SIG-M5 (cell line): ENCODE measurements at places on chromosomes 7 and 10.

DNA sequence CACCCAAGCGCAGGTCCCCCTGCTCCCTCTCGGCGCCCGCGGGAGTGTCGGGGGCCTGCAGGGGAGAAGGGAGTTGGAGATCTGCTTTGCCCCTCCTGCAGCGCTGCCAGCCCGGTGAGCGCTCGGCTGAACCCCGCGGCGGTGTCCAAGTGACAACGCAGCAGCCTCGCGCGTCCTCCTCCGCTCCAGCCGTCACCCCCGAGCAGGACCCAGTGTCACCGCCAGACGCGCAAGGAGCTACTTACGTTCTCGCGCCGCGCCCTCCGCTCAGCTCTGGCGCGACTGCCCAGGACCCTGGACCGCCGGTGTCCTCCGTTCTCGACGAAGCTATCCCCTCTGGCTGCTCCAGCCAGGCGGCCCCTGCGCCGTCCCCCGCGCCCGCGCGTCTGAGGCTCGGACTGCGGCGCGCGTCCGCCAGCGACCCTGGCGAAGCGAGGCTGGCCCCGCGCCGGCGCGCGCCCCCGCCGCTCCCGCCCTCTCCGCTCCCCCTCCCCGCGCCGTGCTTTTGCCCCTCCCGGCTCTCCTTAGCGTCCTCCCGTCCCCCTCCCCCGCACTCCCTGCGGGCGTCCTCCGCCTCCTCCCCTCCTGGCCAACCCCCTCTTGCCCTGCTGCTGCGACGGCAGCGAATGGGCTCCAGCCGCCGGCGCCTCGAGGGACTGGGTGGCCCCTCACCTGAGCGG, at the start of gene NRCAM:
TSS of gene NRCAM (minus strand) at position 439 of the 680 bp plus-strand sequence. CDS start 216,372 bp downstream, outside the sequence.
- DNase-seq = no peak

DNA sequence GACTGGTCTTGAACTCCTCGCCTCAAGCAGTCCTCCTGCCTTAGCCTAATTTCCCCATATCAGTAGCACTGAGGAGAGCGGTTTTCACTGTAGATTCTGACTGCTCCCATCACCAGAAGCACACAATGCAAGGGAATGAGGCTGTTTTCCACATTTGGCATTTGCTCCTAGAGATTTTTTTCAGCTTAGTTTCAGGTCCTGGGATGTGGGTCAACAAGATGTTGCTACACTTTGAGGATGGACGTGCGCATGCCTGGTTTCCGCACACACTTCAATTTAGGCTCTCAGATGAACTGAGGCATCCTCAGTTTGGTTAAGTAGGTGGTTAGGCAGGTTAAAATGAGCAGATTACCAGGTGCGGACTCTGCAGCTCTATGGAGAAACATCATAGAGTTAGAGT, 287.1 kb upstream of the LYZL1 start:
- no peak for DNase-seq

DNA sequence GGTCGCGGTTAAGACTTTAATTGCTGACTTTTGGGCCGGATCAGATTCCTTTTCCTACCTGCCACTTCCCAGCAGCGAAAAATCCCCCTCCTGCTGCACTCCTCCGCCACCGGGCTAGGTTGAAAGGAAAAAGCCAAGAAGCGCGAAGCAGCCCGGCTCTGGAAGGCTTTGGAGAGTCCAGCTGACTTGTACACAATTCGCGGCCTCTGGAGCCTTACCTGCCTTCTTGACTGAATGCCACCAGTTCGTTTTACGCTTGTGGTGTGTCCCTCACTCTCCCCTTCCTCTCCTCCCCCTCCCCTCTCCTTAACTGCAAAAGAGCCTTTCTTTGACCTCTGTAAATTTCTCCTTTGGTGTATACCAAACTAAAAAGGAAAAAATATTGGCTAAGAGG, 2.7 kb upstream of the FEZF1 start:
- DNase-seq = no peak

DNA sequence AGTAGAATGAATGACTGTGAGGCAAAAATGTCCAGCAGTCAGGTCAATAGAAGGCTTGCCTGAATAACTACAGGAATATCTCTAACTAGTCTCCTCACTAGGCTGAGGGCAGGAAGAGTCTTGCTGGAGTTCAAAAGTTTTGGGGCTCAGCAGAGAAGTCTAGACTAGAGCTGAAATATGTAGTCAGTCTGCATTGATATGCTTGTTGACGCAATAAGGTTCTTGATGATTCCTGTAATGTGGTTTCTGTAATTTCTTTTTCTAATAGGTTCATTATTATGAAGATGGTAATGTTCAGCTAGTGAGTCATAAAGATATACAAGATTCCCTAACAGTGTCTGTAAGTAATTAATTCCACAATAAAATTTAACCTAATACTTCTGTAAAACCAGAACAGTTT, 41.5 kb upstream of the ST7 start:
- DNase-seq = no peak

- no peak for DNase-seq
These were observed 93.5 kb upstream of the PPP1R9A start for GRCh38 chr7:94813917-94814316.

DNA sequence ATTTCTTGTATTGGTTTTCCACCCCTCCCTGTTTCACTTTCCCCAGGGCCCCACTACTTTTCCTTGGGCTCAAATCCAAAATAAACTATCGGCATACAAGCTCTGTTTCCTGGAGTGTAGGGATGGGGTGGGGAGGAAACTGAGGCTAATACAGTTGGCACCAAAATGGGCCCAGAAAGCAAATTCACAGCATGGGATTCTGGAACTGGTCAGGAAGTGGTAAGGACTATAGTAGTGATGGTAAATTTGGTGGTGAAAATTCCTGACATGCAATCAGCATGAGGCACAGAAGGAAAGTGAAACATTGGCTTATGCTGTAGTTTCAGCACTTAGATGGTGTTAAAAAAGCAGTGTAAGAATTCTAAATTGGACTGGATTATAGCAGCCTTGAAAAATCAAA, 8.7 kb upstream of the SAMD9L start:
- no peak for DNase-seq

DNA sequence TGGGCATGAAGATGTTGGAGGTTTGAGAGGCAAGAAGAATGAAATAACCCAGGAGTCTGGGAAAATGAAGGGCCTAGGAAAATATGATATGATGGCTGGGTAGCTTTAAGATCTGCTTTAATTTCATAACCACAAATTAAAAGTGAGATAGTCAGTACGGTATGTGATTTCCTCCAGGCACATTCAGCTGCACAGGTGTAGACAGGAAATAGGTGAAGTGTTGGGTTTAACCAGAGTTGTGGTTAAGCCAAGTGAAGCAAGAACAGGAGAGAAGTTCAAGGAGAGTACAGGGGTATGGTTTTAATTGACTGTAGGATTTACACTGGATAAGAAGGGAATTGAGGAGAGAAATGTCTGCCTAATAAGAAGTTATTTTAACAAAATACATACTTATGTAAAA, 2.6 kb downstream of the PNLIPRP3 start:
- no peak for DNase-seq

- DNase-seq = no peak
These were observed 76.9 kb downstream of the GALNT17 start for GRCh38 chr7:71208881-71209280.

DNA sequence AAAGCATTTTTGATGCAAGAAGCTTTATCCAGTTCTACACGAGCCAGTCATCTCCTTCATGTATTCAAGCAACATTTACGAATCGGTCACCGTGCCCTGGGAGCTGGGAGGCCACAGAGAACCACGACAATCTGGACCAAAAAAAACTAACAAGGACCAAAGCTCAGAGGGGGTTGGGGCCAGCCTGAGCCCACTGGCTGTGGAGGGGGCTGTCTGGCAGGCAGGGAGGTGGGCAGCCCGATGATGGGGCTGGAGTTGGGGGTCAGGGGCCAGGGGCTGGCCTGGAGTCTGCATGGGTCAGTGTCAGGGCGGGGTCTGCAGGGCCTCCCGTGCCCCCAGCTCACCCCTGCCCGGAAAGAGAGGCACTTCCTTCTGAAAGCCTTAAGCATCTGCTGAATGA, 12.5 kb upstream of the GRIFIN start:
- no peak for DNase-seq

- DNase-seq = no peak
These were observed 515 bp downstream of the FASTK start for GRCh38 chr7:151080067-151080521.

DNA sequence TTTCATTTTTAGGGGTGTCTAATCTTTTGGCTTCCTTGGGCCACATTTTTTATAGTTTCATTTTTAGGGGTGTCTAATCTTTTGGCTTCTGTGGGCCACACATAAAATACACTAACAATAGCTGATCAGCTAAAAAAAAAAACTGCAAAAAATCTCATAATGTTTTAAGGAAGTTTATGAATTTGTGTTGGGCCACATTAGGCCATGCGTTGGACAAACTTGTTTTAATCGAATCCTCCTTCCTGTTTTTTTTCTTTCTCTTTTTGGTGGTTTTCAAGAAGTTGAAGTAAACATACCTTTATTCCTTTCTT, 37.4 kb downstream of the ZNRF2 start:
- no peak for DNase-seq

DNA sequence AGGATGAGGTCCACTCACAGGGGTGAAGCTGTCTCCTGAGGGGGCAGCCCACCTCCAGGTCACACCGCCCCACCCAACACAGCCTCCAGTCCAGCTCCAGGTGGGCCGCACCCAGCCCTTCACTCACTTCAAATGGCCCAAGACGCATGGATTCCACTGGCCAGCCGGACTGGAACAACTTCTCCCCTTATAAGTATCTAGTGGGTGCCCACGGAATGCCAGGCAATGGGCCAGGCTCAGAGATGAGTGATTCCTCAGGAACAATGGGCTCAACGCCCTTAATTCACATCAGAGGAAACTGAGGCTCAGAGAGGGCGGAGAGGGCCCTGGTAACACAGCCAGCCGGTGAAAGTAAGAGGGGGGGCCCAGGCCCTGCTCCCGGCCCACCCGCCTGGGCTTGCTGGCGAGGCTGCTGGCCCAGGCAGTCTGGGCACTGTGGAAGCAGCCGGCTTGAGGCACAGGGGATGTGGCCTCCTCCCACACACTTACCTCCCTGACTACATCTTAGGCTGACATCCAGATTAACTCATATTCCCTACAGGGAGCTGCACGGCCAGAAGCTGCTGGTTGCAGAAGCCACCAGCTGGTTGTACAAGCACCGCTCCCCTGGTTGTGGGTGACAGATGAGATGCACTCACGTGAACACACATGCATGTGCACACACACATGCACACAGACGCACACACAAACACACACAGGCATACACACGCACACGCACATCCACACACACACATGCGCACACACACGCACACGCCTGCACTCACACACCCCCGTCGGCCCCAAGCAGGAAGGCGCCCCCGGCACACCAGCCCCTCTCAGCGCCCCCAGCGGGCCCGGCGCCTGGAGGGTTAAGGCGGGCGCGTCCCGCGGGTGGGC, 1.0 kb upstream of the FAM20C start:
- DNase-seq = no peak

DNA sequence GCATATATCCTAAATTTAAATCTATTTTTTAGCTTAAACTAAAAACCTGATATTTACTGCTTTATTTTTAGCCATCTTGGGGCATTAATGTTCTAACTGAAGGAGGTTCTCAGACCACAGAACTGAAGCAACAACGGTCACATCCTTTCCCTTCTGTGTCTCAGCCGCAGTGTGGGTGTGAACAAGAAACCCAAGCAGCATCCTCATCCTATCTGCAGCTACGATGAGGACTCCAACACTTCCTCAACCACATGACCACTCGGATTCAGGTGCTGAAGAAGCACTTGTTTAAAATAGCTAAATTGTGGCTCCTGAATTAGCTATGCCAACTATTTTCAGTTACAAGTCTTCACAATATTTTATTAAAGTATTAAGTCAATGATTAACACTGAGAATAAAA, 5.3 kb downstream of the ESYT2 start:
- peak; percentile 81 for DNase-seq

DNA sequence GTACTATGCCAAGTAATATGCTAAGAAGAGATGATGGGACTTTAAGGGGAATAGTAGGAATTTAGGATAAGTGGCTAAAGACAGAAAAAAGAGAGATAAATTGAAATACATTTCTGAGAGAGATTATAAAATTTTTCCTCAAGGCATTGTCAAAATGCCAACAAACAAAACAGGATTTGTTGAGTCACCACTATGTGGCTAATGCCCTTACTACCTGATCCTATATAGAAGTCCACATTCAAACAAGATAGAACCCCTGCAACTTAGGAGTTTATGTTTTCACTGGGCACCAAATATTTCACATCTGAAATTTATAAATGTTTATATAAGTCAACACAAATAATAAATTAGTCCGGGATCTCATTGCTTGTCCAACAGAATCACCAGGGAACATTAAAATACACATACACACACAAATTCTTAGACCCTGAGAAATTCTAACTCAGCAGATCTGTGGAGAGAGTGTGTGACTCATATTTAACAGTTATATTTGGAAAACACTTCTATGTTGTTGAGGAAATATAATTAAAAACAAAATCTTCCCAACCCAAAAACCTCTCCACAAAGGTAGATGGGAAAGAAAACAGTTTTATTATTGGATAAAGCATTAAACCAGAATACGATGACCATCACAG, 154.3 kb downstream of the PPP1R3A start:
- no peak for DNase-seq

- DNase-seq = no peak
These were observed 37.2 kb downstream of the DLG5 start for GRCh38 chr10:77889277-77889903.

GRCh38 chr10:132575320-132576201, 38.0 kb downstream of the INPP5A start:
- DNase-seq = peak; percentile 91

DNA sequence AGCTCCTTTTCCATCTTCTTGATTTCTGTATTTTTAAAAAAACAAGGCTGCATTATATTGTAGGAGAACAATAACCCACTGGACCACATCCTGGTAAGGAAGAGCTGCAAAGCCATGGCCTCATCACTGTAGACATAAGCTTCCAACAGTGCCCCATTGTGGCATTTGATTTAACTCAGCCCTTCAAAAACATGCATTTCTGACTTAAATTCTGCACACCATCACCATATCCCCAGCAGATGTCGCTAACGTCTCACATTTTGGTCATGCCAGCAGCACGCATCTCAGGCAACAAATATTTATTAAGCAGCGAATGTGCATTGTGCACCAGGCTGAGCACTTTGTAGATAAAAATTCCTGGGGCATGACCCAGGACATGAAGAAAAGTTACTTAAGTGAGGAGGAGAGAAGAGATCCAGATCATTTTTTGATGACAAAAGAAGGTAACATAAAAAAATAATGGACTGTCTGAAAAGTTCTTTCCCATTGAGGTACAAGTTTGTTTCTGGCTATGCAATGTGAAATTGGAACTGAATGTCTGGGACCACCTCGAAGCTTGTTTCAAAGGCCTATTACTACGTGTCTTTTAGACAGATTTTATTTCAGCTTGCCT, 164.6 kb upstream of the CDCA7L start:
- DNase-seq = peak; percentile 16

GRCh38 chr7:98956937-98957336, 78.6 kb downstream of the TRRAP start:
- DNase-seq = no peak

DNA sequence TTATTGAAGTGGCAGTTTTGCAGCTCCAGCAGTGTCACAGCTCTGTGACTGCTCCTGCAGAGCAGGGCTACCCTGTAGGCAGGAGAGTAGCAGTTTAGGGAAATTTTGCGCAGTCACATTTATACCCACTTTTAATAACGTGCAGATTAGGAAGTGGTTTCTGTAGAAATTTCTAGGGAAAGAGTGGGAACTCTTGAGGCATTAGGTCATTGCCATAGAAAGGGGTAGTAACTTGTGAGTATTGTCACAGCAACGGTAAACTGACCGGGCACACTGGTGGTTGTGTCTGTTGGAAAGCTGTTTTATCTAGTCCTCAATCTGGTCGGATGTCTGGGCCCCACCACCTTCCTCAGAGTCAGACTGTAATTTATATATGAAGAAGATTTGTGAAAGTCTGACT, 51.9 kb downstream of the CDC14C start:
- DNase-seq = no peak

- DNase-seq = no peak
These were observed 23.0 kb downstream of the DENND11 start for GRCh38 chr7:141679014-141679413.
